Esophagus mucosa (tissue), 1 donor: ENCODE measurements at places on chromosomes 5 and 9. TPM values are rescaled to one million over a fixed set of nuclear protein-coding genes. Genes with fewer than 3 reads are reported as not detected.

C9orf50 gene
- not detected for total RNA-seq

ENTREP1 gene
- total RNA-seq, result 3.5 TPM

DNA sequence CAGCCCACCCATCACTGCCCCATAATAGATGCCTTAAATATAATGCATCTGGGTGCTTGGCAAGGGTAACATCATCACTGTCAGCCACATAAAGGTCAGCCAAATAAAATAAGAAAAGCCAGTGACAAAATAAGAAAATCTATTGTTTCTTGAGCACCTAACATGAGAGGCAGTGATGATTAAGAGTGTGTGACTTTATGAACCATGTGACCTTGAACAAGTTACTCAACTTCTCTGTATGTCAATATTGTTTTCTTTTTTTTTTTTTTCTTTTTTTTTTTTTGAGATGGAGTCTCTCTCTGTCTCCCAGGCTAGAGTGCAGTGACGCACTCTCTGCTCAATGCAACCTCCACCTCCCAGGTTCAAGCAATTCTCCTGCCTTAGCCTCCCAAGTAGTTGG lies 98.7 kb downstream of the CDK5RAP2 start:
- ATAC-seq, result peak; percentile 25

DNA sequence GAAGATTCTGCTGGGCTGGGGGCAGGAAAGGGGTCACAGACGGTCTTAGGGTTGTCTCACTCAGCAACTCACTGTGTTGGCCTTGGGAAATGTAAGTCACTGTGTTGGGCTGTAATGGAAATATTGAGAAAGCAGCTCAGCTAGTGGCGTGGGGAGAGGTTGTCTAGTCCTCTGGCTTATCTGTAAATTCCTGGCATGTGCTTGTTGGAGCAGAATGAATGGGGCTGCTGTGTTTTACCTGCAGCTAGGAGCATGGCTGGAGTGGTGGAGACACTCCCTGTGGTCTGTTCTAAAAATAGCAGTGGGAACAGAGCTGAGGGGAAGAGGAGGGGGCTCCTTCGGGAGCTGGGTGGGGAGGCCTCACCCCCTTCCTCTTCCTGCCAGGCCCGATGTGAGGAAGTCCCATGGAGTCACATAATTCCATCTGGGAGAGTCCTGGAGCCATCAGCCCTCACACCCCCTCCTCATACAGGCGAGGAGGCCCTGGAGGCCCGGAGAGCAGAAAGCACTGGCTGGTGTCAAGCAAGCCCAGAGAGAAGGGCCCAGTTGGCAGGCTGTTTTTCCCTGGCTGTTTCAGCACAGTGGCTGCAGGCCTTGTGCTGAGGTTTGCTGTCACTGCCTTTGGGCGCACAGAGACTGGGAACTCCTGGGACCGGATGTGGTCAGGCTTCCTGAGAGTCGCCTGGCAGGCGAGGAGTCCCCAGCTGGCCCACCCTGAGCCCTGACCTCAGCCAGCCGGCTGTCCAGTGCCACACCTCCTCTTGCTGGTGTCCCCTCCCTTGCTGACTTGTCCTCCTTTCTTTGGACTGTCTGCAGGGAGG lies 84.9 kb downstream of the RGS3 start:
- peak; percentile 56 for ATAC-seq

- no peak for ATAC-seq
These were observed 33.3 kb upstream of the SPRY4 start for GRCh38 chr5:142358121-142358520.
